ENCODE measurements at places on chromosomes 6 and 20.

DNA sequence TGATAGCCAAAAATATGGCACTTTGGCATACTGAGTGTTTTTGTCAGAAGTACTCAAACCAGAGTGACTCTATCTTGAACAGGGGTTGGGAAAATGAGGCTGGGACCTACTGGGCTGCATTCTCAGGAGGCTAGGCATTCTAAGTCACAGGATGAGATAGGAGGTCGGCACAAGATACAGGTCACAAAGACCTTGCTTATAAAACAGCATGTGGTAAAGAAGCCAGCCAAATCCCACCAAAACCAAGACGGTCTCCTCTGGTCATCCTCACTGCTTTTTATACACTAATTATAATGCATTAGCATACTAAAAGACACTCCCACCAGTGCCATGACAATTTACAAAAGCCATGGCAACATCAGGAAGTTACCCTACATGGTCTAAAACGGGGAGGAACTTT lies 985.1 kb downstream of the HACE1 start:
- no peak for DNase-seq

- no peak for DNase-seq
Measured at GRCh38 chr20:8148501-8148900, 16.4 kb downstream of the PLCB1 start.

- no peak for DNase-seq
Measured at GRCh38 chr20:16388731-16389130, 184.5 kb downstream of the KIF16B start.

GRCh38 chr20:25369971-25370370 lies 20.7 kb downstream of the ABHD12 start:
- DNase-seq, result no peak

- peak; percentile 80 for DNase-seq
Measured at GRCh38 chr20:36435592-36436541, 105.5 kb upstream of the MYL9 start.

- no peak for DNase-seq
Measured at GRCh38 chr20:49846206-49846807, 33.7 kb downstream of the SLC9A8 start.

DNA sequence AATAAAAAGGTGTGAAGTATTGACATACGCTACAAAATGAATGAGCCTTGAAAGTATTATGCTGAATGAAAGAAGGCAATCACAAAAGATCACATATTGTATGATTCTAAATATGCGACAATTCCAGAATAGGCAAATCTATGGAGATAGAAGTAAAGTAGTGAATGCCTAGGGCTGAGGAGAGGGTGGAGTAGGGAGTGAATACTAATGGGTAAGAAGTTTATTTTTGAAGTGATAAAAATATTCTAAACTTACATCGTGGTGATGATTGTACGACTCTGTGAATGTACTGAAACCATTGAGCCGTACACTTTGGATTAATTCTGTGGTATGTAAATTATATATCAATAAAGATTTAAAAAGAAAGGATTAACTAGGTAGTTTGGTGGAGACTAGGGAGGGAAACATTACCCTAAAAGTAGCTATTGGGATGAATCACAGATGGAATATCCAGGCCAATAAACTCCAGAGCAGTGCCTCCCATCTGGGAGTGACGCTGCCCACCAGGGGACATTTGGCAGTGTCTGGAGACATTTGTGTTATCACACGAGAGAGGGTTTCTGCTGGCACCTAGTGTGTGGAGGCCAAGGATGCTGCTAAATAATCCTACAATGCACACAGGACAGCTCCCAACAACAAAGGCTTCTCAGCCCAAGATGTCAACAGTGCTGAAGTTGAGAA lies 214.2 kb upstream of the PCSK2 start:
- no peak for DNase-seq

- DNase-seq, result no peak
Measured at GRCh38 chr6:101597693-101598092, 204.2 kb downstream of the GRIK2 start.

- no peak for DNase-seq
Measured at GRCh38 chr6:111592726-111593511, 12.8 kb downstream of the TRAF3IP2 start.

- no peak for DNase-seq
Measured at GRCh38 chr6:136945711-136946121, 23.6 kb downstream of the SLC35D3 start.

DNA sequence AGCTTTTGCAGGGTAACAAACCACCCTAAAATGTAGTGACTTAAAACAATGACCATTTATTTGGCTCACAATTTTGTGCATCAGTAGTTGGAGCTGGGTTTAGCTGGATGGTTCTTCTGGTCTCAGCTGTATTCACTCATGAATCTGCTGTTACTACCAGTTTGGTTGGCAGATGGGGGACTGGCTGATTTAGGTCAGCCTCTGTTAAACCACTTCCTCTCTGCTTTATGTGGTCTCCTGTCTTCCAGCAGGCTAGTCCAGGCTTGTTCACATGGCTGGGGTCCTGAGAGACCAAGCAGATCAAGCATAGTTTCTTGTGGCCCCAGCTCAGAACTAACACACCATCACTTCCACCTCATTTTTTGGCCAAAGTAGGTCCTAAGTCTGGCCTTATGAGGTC lies 67.2 kb upstream of the LAMP5 start:
- DNase-seq, result no peak

GRCh38 chr6:2872423-2873358 lies 30.4 kb downstream of the SERPINB9 start:
- DNase-seq, result no peak

DNA sequence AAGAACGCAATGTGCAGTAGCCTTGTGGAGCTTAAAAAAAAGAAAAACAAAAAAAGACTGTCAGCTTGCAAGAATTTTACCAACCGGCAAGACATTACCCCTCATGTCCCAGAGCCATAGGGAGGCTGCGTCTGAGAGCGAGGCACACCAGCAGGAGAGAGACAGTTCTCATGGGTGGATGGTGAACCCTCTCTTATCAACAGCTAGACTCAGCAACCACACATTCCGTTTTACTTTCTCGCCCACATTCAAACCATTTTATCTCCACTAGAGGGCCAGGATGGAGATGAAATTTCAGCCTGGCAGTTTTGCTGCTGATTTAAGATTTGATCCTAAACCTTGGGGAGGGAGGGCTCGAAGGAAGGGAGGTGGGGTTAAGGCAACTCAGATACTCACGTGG lies 247.0 kb downstream of the ATXN1 start:
- DNase-seq, result no peak
